ENCODE measurements at places on chromosomes 7 and 10.

DNA sequence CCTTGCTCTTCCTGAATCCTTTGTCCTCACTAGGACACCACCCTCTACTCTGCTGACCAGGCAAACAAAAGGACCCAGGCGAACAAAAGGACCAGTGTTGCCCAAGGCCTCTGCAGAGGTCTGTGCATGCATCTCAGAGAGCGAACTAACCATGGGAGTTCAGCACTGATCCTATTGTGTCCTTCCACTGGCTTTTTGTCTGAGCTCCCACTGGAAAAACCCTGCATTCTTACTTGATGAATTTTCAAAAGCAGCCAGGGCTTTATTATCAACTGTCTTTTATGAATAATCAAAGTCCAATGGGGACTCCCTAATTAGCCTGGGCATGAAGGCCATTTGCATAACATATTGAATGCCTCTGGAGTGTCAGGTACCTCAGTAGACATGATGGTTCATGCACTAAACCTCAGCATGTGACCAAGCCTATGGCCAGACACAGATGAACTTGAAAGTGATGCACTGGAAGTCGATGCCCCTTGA is 140.6 kb downstream of the KCNMA1 start:
- no peak for DNase-seq

- DNase-seq: no peak
Observed at GRCh38 chr10:129259128-129259815, 207.8 kb upstream of the MGMT start.

DNA sequence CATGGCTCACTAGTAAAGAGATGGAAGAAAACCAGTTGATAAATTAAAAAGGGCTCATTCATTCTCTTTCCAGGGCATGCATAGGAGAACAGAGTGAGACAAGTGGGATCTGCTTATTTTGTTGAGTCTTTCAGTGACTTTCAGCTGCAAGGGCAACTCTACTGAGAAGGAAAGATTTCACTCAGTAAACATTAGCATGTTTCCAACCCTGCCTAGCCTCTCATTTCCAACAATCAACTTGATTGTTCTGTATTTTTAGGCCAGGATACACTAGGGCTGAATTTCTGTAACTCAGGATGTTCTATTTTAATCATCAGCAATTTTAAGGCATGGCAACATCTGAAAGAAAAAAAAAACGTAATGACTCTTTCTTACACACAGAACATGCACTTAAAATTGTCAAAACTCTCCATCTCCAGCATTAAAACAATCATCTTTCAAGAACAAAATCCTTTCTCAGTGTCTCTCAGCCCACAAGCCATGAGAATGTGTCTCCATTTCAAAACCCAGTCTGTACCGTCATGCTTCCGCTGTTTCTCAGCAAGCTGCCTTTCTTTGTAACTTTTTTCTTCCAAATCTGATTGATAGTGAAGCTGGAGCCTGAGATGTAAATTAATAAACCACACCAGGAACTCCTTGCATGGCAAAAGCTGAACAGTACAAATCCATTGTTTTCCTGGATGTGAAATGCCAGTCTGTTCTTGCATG is 147.2 kb upstream of the KLF14 start:
- DNase-seq: no peak

- DNase-seq: no peak
Observed at GRCh38 chr10:74510594-74510993, 315.8 kb upstream of the KAT6B start.

DNA sequence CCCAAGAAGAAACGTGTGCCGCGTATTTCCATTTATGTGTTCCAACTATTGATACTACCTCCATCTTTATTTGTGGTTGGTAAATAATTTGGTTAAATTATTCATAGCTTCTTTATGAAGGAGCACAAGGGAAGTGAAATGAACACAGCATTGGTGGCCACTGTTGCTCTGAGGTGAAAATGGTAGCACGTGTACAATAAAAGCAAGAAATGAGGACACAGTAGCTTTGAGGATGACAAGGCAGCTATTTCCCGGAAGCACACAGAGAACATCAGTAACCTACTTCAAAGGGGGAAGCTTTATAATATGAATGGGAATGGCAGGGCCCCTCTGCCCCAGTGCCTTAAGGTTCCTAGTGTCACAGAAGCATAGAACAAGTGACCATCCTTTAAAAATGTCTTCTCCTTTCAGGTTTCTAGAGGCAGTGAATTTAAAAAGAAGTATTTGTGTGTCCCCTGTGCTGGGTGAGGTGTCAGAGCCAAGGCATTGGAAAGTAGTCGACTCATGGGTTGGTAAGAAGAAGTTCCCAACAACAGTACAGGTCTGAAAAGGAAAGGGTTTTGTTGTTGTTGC is 78.8 kb downstream of the SGMS1 start:
- no peak for DNase-seq

GRCh38 chr7:13524076-13524475 is 465.4 kb downstream of the ETV1 start:
- no peak for DNase-seq

GRCh38 chr10:114632869-114633715 is 25.0 kb downstream of the ABLIM1 start:
- no peak for DNase-seq

DNA sequence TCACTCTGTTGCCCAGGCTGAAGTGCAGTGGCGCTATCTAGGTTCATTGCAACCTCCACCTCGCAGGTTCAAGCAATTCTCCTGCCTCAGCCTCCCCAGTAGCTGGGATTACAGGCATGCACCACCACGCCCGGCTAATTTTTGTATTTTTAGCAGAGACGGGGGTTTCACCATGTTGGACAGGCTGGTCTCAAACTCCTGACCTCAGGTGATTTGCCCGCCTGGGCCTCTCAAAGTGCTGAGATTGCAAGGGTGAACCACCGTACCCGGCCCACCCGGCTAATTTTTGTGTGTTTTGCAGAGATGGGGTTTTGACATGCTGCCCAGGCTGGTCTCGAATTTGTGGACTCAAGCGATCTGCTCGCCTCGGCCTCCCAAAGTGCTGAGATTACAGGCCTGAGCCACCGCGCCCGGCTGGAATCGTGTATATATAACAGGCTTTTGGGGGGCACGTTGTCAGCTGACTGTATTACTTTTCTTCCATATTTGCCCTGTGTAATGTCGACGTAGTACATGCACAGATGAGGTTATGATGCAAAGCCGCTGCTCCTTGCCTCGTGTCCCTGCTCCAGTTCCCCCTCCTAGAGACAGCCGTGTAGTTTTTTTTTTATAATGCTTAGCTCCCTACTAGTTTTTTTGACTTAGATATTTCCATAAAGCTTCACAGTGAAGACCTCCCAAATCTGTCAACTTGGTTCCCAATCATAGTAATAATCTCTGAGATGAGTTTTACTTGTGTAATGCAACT is 883 bp upstream of the TRA2A start:
- no peak for DNase-seq
